ENCODE measurements at places on chromosomes 11 and 22.

GRCh38 chr22:47351836-47352579, 589.6 kb downstream of the TBC1D22A start:
- DNase-seq = no peak

DNA sequence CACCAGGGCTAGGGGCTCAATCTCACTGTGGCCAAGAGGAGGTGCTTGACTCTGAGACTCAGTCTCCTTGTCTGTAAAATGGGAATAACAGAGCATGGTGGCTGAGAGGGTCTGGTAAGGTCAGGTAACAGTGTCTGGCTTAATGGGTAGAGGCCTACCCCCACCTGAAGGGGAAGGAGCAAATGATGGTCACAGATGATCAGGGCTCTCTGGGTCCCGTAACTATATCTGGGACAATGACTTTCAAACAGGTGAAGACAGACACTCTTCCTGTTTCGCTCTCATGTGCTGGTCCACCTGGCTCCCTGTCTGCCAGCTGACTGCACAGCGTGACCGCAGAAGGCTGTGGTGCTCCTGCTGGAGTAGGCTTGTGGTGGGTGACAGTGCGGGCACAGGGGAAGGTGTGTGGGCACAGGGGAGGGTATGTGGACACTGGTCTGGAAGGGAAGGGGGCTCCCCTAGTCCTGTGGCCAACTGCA, 4.0 kb downstream of the A4GALT start:
- no peak for DNase-seq

GRCh38 chr22:46499805-46500189, 37.6 kb downstream of the CELSR1 start:
- DNase-seq = no peak

- DNase-seq = no peak
These were observed 571.5 kb downstream of the CNTN5 start for GRCh38 chr11:99592266-99592665.

DNA sequence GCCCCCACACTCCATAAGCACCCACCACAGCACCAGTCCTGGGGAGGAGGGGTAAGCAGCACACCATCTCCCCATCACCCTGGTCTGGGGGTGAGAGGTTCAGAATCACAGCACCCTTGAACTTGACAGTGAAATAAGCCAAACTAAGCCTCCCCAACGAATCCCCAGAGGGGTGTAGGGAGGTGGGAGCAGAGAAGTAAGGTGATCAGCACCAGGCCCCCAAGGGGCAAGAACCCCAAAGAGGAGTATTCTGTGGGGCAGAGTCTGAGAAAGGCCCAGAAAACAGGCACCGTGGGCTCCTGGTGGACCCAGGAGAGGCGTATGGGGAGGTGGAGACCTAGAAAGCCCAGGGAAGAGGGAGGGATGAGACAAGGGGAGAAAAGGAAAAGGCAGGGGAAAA, 30.9 kb downstream of the ARAP1 start:
- no peak for DNase-seq

GRCh38 chr22:32527756-32528155, 53.1 kb downstream of the FBXO7 start:
- no peak for DNase-seq

- DNase-seq = no peak
These were observed 27.1 kb downstream of the C11orf96 start for GRCh38 chr11:43969543-43969942.

GRCh38 chr22:19147195-19147780, 2.8 kb downstream of the GSC2 start:
- DNase-seq = no peak

DNA sequence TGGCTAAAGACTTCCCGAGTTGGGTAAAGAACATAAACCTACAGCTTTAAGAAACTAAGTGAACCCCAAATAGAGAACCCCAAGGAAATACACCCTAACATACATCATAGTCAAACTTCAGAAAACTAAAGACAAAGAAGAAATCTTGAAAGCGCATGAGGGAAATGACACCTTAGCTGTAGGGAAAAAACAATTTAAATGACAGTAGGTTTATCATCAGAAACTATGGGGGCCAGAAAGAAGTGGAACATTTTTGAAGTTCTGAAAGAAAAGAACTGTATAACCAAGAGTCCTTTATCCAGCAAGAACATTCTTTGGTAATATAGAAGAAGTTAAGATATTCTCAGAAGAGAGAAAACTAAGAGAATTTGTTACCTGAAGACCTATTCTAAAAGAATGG, 15.5 kb upstream of the OR2AT4 start:
- DNase-seq = no peak

DNA sequence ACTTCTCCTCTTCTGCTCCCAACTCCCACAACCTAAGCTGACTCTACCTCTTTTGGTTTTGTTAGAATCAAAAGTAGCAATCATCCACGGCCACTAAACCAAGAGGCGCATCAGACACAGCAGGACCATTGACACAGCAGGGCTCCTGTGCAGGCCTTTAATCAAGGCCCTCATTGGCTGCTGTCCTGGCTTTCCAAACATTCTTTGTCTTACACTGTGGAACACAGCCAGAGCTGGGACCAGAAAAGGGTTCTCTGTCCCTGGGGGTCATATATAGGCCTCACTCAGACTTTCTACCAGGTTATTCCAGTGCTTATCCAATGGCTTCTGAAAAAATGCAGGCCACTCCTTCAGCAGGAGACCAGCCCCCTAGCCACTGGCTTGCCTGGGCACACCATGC, 212.7 kb upstream of the NTM start:
- no peak for DNase-seq

- DNase-seq = no peak
These were observed 124.3 kb upstream of the RASSF10 start for GRCh38 chr11:12884751-12885318.

DNA sequence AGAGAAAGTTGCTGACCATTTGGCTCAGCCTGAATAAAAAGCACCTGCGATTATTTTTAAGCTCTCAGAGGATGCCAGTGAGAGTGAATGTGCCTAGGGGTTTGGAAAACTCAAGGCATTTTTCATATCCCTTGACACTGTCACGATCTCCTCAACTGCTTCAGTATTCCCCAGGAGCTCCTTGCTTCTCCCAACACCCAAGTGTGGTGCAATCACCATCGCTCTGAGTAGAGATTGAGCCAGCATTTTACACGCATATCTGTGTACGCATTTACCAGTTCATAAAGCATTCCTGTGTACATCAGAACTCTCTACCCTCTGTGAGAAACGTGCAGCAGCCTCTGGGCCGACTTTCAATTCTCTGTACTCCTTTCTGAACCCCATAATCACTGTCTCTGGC, 1.3 kb downstream of the SRRD start:
- no peak for DNase-seq

DNA sequence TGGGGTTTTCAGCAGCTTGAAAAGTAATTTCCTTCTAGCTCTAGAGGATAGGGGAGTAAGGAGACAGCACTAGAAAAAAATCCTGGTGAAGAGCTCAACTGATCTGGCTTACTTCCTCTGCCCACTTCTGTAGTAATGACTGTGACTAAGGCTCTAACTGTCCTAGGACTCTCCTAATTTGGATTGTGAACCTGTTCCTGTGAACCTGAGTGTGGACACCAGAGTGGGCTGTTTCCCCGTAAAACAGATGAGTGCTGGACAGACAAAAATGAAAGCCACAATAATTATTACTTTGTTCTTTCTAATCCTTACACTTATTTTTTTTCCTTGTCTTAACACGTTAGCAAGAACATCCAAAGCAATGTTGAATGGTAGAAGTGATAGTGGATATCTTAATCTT, 154.1 kb downstream of the AASDHPPT start:
- DNase-seq = no peak

DNA sequence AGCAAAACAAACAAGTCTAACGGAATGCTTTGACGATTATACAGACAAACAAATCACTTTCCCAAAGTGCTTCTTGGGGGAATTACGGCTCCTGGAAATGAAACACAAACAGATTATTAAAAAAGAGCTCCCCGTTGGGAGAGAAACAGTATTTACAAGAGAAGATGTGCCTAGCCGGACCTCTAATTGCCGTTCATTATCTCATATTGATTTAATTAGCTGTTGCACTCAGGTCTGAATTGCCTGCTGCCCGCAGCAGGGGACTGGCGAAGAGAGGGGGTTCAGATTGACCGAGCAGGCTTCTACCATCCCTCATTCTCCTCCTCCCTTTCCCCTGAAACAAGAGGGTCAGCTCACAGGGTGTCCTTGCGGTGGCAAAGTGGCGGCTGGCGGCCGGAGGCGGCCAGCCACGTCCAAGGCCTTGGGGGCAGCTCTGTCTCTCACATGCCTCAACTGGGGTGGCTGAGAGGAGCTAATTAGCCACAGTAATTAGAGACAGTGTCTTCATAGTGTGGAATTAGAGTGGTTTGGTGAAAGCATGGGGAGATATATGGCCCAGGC, 295.1 kb downstream of the MIAT start:
- no peak for DNase-seq

GRCh38 chr22:47442821-47443220, 680.4 kb downstream of the TBC1D22A start:
- DNase-seq = no peak

DNA sequence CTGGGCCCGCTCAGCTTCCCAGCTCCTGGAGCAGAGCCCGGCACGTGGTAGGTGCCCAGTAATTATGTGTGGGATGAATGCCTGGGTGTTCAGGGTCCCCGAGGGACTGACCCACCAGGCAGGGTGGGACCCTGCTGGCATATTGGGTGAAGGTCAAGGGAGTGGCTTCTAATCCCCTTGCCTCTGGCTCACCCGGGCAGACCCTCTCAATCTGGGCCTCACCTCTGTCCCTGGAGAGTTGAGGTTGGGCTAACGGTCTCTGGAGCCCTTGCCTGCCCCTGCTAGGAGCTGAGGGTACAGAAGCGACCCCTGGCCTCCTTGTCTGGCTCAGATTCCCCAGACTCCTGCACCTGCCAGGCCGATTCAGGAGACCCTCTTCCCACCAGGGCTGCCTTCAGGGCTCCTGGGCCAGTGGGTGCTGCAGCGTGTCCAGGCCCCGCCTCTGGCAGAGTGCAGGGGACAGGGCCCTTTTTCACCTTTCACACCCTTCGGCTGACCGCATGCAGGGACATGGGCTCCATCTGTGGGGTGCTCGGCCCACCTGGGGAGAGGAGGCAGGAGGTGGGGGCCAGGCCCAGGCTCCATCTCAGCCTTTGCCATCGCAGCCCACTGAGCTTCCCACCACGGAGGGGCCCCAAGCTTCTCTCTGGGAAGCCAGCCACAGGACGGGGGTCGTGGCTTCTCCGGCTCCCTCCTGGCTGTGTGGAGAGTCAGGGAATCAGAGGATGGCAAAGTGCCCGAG, 3.8 kb upstream of the CTSD start:
- DNase-seq = no peak

DNA sequence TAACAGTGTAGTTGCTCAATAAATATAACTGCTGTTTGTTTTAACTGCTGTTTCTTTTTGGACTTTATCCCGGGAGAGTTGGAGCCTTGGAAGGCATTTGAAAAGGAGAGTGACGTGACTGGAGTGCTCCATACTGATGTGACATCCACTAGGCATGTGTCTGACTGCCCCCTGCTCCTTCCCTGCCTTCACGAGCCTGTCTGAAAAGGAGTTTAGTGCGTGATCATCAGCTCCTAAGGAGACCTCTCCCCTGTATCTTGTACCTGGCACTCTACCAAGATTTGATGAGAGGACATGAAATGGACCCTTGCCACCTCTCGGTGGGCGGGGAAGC, 22.9 kb downstream of the ZBTB16 start:
- DNase-seq = no peak
